ENCODE measurements at places on chromosomes 7 and 10. TPM values are rescaled to one million over a fixed set of nuclear protein-coding genes. Genes with fewer than 3 reads are reported as not detected.

GRCh38 chr7:122454776-122455507 lies 150.4 kb upstream of the FEZF1 start:
- no peak for DNase-seq

DNA sequence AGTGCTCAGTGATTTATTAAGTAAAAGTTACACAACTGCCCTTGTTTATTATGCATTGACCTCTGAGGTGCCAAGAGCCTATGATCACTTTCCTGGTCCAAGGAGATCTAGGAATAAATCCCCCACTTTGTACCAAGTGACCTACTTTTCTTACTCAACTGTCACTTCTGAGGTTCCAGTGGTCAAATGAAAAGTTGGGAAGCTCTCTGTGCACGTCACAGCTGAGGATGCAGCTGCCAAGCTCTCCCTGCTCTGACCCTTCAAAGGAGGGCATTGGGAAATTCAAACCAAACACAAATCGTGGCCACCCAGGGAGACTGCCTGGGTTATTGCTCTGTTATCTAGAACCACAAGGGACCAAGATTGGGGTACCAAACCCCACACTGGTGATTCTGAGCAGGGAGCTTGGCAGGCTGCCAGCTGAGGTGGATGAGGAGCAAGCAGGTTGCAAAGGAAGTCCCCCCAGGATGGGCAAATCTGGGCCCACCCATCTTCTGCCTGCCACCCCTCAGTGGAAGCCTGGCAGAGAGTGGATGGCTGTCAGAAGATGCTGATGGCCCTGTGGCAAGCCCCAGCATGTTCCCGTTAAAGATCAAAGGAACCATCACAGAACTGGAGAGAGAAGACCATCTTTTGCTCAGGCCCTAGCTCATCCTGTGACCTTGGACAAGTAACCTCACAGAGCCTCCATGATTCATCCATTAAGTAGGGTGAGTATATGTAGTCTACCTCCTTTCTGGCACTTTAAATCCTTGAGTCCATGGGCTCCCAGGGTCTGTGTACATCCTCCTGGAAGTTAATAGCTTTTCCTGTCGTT lies 106.8 kb downstream of the PPP1R3C start:
- no peak for DNase-seq

- DNase-seq: no peak
These were observed 779 bp upstream of the ADCK2 start for GRCh38 chr7:140671966-140672365.

DNA sequence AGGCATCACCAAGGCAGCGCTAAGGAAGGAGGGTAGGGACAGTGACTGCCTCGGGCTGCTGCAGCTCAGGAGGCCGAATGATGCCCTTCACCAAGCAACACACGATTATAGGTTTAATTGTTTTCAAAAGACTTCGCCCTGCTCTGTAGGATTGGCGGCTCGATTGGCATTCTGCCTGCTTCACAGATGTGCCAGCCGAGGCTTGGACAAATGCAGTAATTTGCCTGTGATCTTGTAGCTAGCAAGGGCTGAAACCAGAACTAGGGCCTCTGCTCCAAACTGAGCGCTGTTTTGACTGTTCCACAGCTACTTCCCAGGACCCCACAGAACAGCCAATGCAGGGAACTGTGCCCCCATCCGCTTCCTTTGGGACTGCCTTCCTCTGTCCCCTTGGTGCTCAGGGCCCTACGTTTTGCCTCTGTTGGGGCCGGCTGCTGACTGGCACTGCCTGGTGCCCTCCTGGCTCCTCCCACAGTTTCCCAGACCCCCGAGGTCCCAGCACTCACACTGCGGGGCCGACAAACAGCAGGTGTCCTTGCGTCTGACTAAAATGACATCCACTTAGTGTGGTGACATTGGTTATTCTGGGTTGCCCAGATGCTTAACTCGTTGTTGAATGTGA lies 62.6 kb upstream of the EN2 start:
- DNase-seq: no peak

- DNase-seq: no peak
These were observed 10.1 kb downstream of the ACTR1A start for GRCh38 chr10:102492344-102492939.

DNA sequence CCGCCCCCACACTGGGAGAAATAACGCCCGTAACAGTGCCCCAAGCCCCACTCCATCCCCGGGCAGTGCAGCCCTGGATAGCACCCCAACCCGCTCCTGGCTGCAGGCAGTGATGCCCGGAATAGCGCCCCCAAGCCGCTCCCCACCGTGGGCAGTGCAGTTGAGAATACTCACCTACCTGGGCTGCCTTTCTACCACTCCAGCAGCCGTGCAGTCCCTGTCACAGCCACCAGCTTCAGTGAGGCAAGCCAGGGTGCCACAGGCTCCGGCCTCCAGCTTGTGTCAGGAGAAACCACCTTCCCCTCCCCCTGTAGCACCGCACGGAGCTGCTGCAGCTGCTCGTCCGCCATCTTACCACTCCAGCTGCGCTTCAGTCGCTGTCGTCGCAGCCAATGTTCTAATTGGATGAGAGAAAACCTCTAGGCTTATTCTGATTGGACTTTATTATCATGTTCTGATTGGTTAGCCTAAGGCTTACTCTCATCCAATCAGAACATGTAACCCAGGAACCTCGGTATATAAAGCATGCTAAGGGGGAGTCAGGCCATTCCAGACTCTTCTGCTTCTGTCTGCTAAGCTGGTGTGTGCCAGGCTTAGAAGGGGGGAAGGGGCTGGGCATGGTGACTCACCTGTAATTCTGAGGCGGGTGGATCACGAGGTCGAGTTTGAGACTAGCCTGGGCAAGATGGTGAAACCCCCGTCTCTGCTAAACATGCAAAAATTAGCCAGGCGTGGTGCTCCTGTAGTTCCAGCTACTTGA lies 53.2 kb upstream of the ZNF33B start:
- no peak for DNase-seq

- DNase-seq: no peak
These were observed 19.7 kb downstream of the LIPK start for GRCh38 chr10:88725798-88726197.

DNA sequence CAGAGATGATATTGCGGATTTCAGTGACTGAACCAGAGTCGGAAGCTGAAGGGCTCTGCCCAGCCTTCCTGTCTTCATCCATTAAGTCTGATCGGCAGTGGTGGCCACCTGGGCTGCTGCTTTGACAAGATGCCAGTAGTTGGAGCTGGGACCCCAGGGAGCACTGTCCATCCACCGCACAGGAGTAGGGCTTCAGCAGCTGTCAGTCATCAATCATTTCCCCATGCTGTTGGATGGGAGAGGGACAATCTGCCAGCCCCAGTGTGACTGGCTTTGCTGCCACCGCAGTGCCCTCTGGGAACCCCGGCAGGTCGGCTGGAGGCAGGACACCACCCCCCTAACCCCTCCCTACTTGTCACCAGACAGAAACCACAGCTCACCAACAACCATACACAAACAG lies 23.0 kb upstream of the GPR146 start:
- DNase-seq: no peak

GFRA1 gene
- total RNA-seq: 18.3 TPM

SFMBT2 gene
- 19.8 TPM for total RNA-seq

LHFPL3 gene
- not detected for total RNA-seq

GJC3 gene
- total RNA-seq: 0.26 TPM

AP1S1 gene
- 63.9 TPM for total RNA-seq
